ENCODE measurements at places on chromosomes 6 and 20.

DNA sequence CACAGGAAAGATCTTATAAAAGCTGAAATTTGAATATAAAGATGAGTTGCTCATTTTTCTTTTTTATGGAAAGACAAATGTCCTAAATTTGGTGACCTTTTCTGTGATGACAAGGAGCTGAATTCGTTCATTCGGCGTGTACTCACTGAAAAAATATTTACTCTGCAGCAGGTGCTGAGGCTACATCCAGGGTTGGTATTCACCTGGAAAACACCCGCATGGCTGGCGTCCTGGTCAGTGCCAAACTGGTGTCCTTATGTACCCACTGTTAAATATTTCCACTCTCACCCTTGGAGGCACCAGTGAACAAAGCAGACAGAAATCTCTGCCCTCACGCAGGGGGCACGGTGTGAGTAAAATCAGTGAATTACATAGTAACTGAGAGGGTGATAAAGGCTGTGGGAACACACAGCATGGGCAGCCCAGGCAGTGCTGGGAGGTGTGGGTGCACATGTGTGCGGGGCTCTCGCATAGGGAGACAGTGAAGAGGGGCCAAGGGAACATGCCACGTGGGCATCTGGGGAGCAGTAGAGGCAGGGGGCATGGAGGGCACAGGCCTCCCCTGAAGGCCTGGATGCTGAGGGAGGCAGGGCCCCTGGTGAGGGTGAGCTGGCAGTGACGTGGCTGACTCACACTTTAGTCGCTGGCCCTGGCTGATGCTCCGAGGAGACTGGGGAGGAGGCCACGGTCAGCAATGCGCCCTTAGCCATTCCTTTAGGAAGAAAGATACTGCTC lies 89.7 kb downstream of the INSM1 start:
- no peak for DNase-seq

- DNase-seq = no peak
Measured at GRCh38 chr6:11767978-11768756, 10.4 kb downstream of the ADTRP start.

DNA sequence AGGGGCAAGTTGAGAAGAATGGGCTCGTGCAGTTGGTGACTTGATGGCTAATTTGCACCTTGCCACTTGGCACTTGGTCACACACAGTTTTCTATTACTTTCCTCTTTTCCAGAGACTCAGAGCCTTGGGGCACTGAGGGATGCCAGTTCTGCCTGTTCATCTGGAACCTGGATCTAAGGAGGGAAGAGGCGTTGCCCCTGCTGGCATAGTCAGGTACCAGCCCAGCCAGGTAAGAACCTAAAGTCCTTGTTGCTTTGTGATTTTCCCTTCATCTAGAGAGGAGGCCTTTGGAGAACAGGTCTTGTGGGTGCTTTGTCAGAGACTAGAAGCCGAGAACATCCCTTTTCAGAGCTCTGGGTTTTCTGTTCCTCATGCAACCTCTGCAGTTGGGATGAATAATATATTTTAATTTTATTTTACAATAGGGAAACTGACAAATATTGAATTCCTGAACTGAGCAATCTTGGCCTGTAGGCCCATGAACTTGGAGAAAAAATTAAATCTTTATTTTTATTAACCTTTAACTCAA lies 11.4 kb downstream of the SYTL3 start:
- peak; percentile 49 for DNase-seq

DNA sequence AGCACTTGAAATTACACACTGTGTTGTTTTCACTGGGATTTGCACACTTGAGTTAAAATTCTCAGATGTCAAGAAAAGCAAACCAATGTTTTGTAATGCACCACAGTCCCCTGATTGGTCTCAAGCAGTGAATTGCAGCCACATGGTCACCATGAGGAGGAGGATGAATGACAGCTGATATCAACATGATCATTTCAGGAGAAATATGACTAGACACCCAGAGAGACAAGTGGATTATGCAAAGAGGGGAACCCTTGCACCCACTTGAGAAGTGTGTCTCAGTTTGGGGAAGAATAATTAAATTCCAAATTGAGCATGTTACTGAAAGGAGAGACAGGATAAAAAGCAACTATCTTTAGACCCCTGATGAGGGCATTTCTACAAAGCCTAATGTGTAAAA lies 69.3 kb downstream of the UST start:
- peak; percentile 35 for DNase-seq

GRCh38 chr6:12007887-12008286 lies 4.2 kb upstream of the HIVEP1 start:
- no peak for DNase-seq

DNA sequence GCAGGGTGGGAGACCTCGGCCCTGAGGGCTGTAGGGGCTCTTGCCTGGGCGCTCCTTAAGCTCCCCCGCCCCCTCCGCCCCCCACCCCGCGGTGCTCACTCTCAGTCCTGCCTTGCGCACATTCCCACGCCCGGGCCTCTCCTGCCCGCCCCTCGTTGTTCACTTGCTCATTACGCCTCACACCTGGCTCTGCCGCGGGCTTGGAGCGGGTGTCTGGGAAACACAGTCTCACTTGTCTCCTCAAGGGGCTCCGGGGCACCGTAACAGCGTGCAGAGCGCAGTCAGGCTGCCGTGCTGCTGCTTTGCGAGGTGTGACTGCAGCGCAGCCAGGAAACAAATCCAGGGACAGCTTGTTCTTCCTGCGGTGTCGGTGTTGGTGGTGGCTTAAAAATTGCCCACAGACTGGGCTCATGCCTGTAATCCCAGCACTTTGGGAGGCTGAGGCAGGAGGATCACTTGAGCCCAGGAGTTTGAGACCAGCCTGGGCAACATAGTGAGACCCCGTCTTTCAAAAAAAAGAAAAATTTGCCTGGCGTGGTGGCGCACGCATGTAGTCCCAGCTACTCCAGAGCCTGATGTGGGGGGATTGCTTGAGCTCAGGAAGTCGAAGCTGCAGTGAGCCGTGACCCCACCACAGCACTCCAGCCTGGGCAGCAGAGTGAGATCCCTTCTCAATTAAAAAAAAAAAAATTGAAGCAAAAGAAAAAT lies 4.6 kb downstream of the NPBWR2 start:
- no peak for DNase-seq

GRCh38 chr20:49786196-49786595 lies 26.4 kb upstream of the SLC9A8 start:
- peak; percentile 31 for DNase-seq

DNA sequence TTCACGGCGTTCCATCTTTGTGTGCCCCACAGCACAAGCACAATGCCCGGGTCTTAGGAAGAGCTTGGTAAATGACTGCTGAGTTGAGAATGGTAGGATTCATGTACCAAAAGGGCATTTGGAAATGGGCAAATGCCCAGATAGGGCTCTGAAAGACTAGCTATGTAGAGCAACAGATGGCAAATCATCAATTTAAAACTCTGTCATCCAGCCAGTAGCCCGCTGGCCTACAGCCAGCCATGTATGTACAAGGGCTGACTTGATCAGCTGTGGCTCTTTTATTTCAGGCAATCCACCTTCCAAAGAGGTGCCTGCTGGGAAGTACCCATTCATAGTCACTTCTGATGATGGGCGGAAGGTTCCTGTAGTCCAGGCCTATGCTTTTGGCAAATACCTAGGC lies 35.1 kb downstream of the NT5E start:
- no peak for DNase-seq

DNA sequence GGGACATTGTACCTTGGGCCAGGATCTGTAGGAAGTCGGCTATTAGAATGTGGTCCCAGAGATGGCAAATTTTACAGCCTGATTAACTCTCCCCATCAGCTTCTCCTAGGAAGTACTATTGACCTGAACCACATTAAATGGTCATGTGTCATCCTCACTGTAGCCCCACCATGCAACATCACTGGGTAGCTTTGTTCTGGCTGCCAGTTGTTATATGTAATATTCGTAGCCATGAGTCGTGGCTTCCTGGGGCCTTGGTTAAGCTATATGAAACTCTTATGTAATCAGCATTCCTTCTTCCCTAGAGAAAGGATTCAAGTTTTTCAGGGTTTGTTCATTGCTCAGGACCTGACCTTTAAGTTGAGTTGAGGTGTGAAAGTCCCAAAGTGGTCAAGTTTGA lies 125.7 kb downstream of the ANKS1A start:
- no peak for DNase-seq

GRCh38 chr6:131784561-131784960 lies 23.3 kb upstream of the ENPP1 start:
- DNase-seq = no peak

DNA sequence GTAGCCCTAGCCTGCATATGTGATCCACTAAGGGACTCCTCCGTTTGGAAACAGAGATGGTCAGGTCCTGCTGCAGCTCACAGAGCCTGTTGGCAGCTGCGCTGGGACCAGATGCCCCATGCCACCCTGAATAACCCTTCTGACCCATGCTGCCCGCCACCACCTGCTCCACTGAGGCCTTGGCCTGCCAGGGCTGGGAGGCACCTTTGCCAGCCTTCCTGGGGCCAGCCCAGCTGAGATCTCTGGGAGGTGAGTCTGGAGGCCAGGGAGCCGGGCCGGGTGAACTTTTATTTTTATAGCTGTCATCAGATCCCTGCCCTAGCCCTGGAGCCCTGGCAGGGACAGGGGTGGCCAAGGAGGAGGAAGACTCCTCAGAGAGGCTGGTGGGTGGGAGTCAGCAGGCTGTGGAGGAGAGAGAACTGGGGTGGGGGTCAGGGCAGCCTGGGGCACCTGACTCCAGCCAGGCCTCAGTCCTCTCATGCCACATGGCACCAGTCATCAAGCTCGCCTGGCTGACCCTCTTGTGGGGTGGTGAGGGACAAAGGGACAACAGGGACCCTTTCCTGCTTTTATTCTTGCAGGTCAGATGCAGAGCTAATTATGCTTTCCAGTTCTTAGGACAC lies 10.0 kb downstream of the CEBPB start:
- DNase-seq = no peak

DNA sequence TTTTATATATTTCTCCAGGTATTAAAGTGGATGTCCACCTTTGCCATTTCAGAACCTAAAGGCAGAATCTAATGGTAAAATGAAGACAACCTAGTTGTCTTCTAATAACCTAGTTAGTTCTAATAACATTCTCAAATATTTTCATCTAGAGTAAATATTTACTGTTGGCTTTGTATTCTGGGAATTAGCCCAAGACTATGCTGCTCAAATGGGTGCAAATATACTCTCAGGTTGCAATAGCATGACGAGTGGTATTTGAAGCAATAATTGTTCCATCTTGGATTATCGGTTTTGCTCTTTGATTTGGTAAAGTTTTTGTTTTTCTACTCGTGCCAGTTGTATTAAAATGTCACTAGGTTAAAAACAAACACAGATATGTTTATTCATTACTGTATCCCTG lies 21.0 kb upstream of the RSPH4A start:
- no peak for DNase-seq

GRCh38 chr6:10373642-10374359 lies 41.1 kb downstream of the TFAP2A start:
- no peak for DNase-seq

GRCh38 chr6:31652925-31653724 lies 664 bp upstream of the BAG6 start:
- peak; percentile 93 for DNase-seq

DNA sequence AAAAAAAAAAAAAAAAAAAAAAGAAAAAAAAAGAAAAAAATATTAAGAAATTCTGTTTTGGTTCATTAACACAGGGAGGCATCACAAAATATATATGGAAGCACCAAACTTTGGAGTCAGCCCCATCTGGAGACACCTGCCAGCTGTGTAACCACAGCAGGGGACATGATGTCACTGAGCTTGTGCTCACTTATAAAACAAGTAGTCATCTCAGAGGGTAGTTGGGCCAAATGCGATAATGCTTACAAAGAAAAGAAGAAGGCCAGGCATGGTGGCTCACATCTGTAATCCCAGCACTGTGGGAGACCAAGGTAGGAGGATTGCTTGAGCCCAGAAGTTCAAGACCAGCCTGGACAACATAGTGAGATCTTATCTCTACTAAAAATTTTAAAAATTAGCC lies 1.1 kb upstream of the BNIP5 start:
- DNase-seq = no peak

DNA sequence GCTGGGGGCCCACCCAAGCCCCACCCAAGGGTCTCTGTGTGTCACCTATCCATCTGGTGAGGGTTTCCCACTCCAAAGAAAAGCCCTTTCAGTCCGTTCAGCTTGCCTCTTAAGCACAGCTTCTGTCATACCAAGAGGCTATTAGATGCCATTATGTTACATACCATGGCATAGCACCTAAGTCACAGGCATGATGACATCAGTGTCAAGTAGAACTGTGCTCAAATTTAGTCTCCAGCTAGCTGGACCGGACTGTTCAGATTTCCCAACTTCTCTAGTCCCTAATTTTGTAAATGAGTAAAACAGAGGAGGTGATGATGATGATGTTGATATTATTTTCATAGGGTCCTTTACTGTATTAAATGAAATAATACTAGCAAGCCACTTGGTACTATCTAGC lies 19.2 kb upstream of the PLEKHG1 start:
- DNase-seq = no peak

DNA sequence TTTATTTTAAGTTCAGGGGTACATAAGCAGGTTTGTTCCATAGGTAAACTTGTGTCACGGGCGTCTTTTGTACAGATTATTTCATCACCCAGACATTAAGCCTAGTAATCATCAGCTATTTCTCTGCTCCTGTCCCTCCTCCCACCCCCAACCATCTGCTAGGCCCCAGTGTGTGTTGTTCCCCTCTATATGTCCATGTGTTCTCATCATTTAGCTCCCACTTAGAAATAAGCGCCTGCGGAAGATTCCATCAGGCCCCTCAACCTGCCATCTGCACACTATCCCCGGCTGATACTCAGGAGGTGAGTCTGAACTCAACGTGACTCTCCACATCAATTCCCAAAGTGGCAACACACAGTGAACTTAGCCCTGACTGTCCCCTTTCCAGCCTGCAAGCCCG lies 228.0 kb upstream of the SYNDIG1 start:
- no peak for DNase-seq

DNA sequence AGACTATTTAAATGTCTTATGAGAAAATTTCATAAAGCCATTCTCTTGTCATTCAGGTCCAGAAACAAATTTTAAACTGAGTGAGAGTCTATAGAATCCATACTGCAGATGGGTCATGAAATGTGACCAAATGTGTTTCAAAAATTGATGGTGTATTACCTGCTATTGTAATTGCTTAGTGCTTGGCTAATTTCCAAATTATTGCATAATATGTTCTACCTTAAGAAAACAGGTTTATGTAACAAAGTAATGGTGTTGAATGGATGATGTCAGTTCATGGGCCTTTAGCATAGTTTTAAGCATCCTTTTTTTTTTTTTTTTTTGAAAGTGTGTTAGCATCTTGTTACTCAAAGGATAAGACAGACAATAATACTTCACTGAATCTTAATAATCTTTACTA lies 5.0 kb downstream of the MARCKS start:
- no peak for DNase-seq

GRCh38 chr6:117817499-117817898 lies 89.6 kb upstream of the SLC35F1 start:
- DNase-seq = no peak

All from inflammatory macrophage (primary cell).